ENCODE measurements at places on chromosomes 2 and 18. TPM values are rescaled to one million over a fixed set of nuclear protein-coding genes. Genes with fewer than 3 reads are reported as not detected.

Gene MSTN
- 0.12 TPM for total RNA-seq

Gene NEU2
- total RNA-seq, result not detected

Gene ECEL1
- 0.10 TPM for total RNA-seq

Gene G6PC2
- total RNA-seq, result not detected

Gene DCC
- 0.61 TPM for total RNA-seq
